Activated CD4-positive, alpha-beta T cell treated with anti-CD3 and anti-CD28 coated beads for 4 hours (primary cell): ENCODE measurements at places on chromosomes 2 and 18.

- DNase-seq = no peak
Measured at GRCh38 chr2:133570542-133570941, 2.3 kb upstream of the NCKAP5 start.

- no peak for DNase-seq
Measured at GRCh38 chr2:56008661-56009431, 85.3 kb upstream of the EFEMP1 start.

- DNase-seq = no peak
Measured at GRCh38 chr2:2098458-2099167, 232.5 kb downstream of the MYT1L start.

- no peak for DNase-seq
Measured at GRCh38 chr2:240155745-240156390, 15.4 kb upstream of the OTOS start.

DNA sequence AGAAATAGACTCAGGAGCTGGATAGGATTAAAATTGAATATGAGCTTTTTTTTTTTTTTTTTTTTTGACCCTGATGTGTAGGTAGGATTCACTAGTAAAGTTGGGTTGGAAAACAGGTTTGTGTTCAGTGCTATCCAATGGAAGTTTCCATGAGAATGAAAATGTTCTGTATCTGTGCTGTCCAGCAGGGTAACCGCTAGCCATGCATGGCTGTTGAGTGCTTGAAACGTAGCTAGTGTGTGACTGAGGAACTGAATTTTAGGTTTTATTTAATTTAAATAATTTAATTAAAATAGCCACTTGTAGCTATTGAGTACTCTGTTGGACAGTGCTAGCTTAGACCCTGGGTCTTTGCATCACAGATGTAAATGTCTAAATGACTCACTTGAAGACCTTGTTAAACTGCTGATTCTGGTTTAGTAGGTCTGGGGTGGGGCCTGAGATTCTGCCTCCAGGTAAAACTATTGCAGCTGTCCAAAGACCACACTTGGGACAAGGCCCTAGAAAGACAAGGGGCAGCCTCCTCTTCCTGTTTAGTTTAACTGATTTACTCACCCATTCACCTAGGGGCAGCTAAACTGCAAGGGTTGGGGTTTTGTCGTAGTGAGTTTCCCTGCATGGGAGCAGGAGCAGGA, 84.7 kb upstream of the STON1 start:
- no peak for DNase-seq
